ENCODE measurements at places on chromosomes 7 and 10. TPM values are rescaled to one million over a fixed set of nuclear protein-coding genes. Genes with fewer than 3 reads are reported as not detected.

- no peaks in the 10 kb centered on the region for H3K36me3 ChIP-seq
- H3K4me1 ChIP-seq = no peaks in the 10 kb centered on the region
- no peak overlapping the region for H3K27ac ChIP-seq
- no peak overlapping the region for H3K4me3 ChIP-seq
Observed at GRCh38 chr7:154388999-154389398, 336.8 kb downstream of the DPP6 start.

GRCh38 chr7:120260111-120260510, 12.9 kb upstream of the KCND2 start:
- H3K27me3 ChIP-seq = no peaks in the 10 kb centered on the region
- no peaks in the 10 kb centered on the region for H3K36me3 ChIP-seq
- no peak for DNase-seq
- H3K4me1 ChIP-seq = no peaks in the 10 kb centered on the region

- H3K27me3 ChIP-seq = no peaks in the 10 kb centered on the region
- H3K4me1 ChIP-seq = no peaks in the 10 kb centered on the region
- H3K4me3 ChIP-seq = no peak overlapping the region
- no peak for DNase-seq
- no peaks in the 10 kb centered on the region for H3K36me3 ChIP-seq
Observed at GRCh38 chr10:52759154-52759553, 13.4 kb downstream of the MBL2 start.

GRCh38 chr7:63012633-63013183, 985.9 kb upstream of the ZNF722 start:
- no peaks in the 10 kb centered on the region for H3K27me3 ChIP-seq
- H3K4me1 ChIP-seq = no peaks in the 10 kb centered on the region
- no peak overlapping the region for H3K27ac ChIP-seq
- H3K36me3 ChIP-seq = no peaks in the 10 kb centered on the region
- DNase-seq = no peak

OR2A5 gene
- not detected for total RNA-seq

DNA sequence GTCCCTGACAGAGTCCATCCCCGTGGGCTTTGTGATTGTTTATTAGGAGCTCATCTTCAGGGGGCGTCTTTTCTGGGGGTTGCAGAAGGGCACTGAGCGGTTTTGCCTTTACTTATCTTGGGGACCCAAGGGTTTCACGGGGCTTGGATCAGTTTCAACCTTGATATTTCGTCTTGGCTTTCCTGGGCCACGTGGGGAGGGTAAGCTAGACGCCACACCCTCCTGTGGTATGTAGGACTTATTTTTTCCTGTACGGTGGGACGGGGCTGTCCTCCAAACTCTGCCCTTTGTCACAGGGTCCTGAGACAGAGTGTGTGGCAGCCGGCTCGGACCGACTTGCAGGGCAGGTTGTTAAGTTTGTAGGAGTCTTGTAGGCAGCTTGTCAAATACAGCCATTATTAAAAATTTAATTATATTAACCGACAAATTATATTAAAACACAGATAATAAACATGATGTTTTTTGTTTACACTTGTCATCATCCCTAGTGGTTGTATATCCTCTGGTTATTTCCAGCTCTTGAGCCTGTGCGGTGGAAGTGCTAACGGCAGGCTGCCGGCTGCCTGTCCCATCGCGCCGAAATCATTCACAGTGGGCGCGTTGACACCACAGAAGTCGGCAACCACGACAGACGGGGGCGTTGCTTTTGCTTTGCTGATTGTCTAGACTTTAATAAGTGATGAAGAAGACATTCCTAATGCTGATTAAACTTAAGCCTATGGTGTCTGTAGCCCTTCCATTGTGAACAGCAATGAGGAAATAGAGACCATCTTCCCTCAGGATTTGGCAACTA, 193.2 kb downstream of the DNAJB6 start:
- no peak overlapping the region for H3K4me3 ChIP-seq
- H3K27ac ChIP-seq = no peak overlapping the region
- peak; percentile 30 for DNase-seq
- no peaks in the 10 kb centered on the region for H3K36me3 ChIP-seq

- no peaks in the 10 kb centered on the region for H3K27me3 ChIP-seq
- peak overlapping the region; percentile 95 for H3K27ac ChIP-seq
- peak overlapping the region; percentile 85 for H3K4me3 ChIP-seq
Observed at GRCh38 chr10:73998929-73999691, 1.2 kb downstream of the VCL start.

MICU1 gene
- 44.3 TPM for total RNA-seq

- DNase-seq = no peak
- H3K4me1 ChIP-seq = no peaks in the 10 kb centered on the region
- no peaks in the 10 kb centered on the region for H3K27me3 ChIP-seq
- peak overlapping the region; percentile 85 for H3K27ac ChIP-seq
- H3K36me3 ChIP-seq = no peaks in the 10 kb centered on the region
Observed at GRCh38 chr10:5534880-5535856, 10.4 kb downstream of the CALML3 start.

- H3K4me1 ChIP-seq = no peaks in the 10 kb centered on the region
- H3K27me3 ChIP-seq = no peaks in the 10 kb centered on the region
- DNase-seq = no peak
- H3K27ac ChIP-seq = no peak overlapping the region
Observed at GRCh38 chr10:125627646-125628045, 55.3 kb downstream of the TEX36 start.

GRCh38 chr10:127694580-127695193, 42.3 kb upstream of the FOXI2 start:
- no peak overlapping the region for H3K27ac ChIP-seq
- no peaks in the 10 kb centered on the region for H3K36me3 ChIP-seq
- H3K4me3 ChIP-seq = no peak overlapping the region
- no peaks in the 10 kb centered on the region for H3K4me1 ChIP-seq
- no peak for DNase-seq
